ENCODE measurements at places on chromosomes 13 and 19.

- no peak for DNase-seq
Measured at GRCh38 chr13:59861676-59862075, 302.1 kb downstream of the DIAPH3 start.

GRCh38 chr19:56348289-56348877, 33.7 kb upstream of the ZSCAN5A start:
- DNase-seq: peak; percentile 45

GRCh38 chr13:65841156-65841555, 1389.0 kb downstream of the PCDH9 start:
- DNase-seq: no peak

- DNase-seq: peak; percentile 47
Measured at GRCh38 chr19:57434386-57435061, 601 bp upstream of the ZNF749 start.

DNA sequence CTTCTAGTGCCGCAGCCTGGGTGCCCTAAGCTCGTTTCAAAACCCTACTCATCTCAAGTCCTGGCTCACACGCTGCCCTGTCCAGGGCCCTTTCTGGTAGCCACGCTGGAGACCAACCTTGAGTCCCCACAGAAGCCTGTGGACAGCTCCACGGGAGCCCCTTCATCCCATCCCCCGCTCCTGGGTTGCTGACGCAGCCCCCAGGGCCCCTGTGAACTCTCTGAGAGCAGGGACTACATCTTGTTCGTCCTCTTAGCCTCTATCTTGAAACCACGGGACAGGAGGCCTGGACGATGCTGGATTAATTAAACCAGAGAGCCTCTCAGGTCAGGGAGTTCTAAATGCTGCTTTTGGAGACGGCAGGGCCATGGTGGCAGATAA, 7.4 kb downstream of the MLLT1 start:
- no peak for DNase-seq

- no peak for DNase-seq
Measured at GRCh38 chr13:78820541-78820940, 161.6 kb upstream of the OBI1 start.

DNA sequence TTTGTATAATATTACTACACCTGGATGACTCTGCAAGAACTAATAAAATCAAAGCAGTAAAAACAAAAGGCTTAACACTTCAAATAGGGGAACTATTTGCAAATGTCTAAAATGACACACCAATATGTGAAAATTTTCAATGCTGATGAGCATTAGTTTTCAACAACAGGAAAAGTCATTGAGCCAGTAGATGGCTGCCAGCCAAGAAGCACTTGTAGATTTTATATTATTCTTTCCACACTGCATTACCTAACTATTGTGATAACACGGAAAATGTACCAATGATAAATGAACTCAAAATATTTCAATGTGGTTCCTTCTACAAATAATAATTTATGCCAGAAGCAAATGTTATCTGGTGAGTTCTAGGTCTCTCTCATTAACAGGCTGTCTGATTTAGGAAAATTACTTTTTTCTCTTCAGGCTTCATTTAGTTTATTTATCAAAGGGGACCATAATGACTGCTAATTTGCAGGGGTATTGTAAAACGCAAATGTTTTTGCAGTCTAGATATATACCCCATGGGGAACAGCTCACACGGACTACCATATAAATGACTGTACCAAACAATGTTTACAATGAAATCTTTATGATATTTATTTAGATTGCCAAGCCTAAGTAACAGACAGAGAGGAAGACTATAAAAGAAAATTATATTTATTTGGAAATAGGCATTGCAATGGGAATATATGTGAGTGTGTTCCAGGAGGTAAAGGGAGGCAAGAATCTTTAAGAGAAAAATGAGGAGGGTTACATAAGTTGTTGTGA, 407.8 kb downstream of the LIG4 start:
- DNase-seq: no peak

GRCh38 chr19:43310221-43310620, 40.9 kb upstream of the PSG9 start:
- peak; percentile 47 for DNase-seq

GRCh38 chr13:39915418-39915817, 260.0 kb downstream of the COG6 start:
- no peak for DNase-seq

DNA sequence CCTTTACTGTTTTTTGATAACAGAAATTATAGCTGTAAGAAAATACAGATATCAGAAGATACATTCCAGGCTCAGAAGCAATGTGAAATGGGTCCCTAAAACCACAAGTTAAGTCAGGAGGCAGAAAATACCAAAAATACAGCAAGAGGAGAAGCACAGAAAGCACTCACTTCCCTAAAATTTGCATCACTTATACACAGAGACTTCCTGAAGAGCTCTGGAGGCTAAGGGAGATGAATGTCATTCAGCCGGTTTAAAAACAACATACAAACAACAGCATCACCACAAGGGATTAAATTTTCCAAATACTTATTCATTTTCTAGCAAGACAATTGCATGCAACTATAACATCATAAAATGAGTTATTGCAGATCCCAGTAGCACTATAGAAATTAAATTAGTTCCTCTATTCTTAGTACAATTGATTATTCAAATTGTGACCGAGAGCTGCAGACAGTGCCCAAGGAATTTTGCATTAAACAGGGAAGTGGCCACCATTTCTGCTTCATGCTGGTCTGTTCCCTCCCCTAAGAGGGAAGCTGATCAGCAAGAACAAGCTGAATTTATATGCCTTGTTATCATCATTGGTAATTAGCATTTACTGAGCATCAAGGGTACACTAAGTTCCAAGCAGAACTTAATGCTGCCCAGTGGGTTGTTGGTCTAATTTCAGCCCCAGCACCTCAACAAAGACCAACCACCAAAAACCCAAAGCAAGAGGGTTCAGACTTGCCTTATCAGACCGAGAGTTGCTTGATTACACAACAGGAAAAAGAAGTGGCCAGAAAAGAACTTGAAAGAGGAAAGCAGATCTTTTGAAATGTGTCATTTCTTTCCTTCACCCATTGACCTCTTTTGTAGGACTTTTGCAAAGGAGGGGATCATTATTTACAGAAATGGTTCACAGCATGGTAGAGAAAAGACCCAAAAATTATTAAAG, 140.7 kb downstream of the KCTD12 start:
- DNase-seq: no peak

DNA sequence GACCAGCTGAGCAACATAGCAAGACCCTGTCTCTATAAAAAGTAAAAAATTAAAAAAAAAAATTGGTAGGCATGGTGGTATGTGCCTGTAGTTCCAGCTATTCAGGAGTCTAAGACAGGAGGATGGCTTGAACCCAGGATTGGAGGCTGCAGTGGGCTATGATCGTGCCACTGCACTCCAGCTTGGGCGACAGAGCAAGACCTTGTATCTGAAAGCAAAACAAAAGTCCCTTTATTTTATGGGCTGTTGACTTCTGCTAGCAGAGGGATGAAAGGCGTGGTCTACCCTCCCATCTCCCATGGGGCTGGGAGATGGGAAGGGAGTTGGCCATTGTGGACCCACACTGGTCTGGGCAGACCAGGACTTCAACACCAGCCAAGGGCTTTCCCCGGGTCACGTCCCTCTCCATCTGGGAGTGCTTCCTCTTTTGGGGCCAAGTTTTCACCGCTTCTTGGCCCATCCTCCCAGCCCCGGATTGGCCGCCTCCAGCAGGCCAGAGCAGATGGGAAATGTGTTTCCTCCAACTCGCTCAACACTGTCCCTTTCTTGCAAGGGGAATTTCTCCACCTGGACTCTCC, 2.2 kb upstream of the TNFSF9 start:
- DNase-seq: no peak

- DNase-seq: peak; percentile 67
Measured at GRCh38 chr19:11737964-11738745, 591 bp downstream of the ZNF823 start.

DNA sequence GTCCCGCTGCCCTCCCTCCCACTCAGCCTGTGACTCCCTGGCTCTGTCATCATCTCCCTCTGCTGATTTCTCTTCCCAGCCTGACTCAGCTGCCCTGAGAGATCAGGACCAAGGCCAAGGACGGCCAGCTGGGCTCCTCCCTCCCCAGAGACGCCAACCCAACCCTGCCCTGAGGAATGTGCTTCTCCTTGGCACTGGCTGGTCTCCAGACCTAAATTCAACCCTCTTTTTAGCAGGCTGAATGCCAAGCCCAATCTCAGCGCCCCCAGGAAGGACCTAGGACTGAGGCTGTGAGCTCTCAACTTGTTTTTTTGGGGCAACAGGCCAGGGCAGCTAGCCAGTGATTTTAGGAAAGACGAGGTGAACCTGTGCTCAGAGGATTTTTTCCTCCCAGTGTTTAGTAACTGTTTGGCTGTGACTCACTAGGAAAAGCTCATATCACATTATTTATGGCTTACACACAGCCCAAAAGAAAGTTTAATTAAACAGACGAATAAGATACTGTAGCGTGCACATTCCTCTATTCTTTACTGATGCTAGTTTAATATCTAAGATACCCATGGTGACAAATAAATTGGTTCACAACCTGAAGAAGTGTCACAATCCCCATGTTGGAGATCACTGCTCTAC, 7.4 kb upstream of the IGFL1 start:
- DNase-seq: peak; percentile 35

GRCh38 chr13:37109051-37109678, 3.7 kb upstream of the CSNK1A1L start:
- peak; percentile 55 for DNase-seq

DNA sequence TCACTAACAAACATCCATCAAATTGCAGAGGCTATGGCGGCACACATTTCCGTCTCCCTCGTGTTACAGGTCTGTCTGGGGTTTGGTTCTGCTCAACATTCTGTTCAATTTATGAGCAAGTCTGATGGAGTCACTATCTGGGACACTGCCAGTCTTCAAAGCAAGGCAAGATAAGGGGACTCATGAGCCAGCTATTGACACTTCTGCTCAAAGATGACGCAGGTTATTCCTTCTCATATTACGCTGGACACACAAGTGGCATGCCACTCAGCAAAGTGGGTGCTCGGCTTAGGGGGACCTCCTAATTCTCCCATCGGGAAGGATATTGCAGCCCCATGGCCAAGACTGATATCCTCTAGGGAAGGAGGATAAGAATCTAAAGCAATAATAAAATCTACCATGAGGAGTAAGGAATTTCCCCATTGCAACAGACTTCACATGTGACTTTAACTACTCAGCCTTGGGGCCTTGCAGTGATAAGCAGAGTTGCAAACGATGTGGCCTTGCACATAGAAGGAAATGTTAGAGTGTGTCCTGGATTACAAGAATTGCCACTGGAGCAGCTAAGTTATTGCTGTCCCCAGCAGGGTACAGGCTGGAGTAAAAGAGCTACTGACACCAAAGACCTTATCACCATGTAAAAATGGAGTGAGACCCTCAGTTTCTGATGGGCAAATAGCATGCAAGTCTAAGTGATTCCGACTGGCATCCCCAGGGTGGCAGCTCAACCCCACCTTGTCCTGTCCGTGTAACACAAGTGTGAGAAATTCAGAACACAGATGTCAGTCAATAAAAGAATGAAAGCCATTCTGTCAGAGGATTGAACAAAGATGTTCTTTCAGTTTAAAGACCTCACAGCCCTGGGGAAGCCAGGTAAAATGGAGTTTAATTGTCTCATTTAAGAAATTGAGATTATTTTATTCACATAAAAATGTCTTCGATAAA, 306.1 kb downstream of the IRS2 start:
- DNase-seq: no peak

DNA sequence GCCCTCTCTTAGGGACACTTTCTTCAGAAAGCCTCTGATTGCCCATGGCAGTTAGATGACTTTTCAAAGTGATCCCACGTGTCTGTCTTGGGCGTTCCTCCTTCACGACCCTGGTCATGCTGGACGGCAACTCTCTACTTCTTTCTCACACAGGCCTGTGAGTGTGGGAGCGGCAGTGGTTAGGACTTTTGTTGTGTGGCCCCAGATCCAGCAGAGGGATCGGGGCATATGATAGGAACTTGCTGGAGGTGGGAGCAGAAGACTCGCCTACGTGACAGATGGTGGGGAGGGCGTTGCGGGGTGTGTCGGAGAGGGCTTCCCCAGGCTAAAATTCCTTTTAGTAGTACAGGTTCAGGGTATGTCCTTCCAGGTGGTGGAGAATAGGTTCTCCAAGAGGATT, 289.5 kb upstream of the MAB21L1 start:
- no peak for DNase-seq

GRCh38 chr19:40266119-40266518, 19.0 kb downstream of the AKT2 start:
- DNase-seq: no peak

DNA sequence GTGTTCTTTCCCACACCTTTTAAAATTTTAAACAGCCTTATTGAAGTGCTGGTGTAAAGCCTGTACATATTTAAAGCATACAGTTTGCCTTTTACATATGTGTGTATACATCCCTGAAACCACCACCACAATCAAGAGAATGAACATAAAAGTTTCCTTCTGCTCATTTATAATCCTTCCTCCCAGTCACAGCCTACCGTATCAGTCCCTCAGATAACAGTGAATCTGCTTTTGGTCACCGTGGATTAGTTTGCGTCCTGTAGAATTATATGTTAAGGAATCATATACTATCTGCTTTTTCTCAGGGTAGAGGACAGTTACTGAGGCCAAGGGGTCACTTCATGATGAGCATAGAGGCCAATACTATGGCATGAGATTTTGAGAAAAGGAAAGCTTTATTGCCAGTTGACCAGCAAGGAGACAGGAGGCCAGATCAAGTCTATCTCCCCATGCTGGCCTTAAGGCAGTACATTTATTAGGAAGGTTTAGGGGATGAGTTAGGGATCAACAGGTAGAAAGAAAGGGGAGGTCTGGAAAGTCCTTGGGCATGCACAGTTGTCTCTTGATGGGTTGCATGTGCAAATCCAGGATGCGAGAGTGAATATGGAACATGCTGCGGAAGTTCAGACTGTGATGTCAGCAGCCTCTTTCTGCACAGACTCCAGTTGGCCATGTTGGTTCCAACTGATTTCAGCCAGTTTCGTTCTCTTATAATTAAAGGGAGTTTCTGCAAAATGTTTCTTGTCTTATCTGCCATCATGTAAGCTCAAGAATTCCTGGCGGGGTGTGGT, 36.3 kb upstream of the LSM14A start:
- DNase-seq: no peak

DNA sequence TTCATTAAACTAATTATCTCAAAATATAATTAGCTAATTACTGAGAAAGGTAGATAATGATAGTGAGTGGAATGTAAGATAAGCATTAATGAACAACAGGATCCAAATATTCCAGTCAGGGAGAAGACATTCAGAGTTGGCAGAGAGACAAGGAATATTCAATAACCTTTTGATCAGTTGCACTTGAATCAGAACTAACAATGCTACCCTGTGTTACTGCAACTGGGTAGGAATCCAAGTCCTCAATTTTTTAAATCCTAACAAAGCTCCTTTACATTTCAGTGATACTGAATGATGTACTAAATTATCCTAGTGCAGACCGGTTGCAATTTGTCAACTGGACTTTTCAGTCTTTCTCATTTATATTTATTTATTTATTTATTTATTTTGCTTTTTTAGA, 107.1 kb upstream of the MIR17HG start:
- DNase-seq: no peak
